ENCODE measurements at places on chromosomes 2 and 18. TPM values are rescaled to one million over a fixed set of nuclear protein-coding genes. Genes with fewer than 3 reads are reported as not detected.

Gene SEPTIN10
- 62.4 TPM for total RNA-seq

Gene UGT1A3
- not detected for total RNA-seq

Gene MOGAT1
- not detected for total RNA-seq

Gene COL5A2
- 9.3 TPM for total RNA-seq

Gene EFEMP1
- 227 TPM for total RNA-seq

Gene C2orf74
- 13.1 TPM for total RNA-seq

Gene SERPINB11
- 1.6 TPM for total RNA-seq

Gene GPR39
- total RNA-seq = 7.1 TPM

Gene UCN
- total RNA-seq = 0.51 TPM

Gene UGT1A5
- 0.26 TPM for total RNA-seq

Gene NPPC
- not detected for total RNA-seq
